ENCODE measurements at places on chromosomes 11 and 22.

- DNase-seq = no peak
Measured at GRCh38 chr11:6526411-6527135, 29.5 kb downstream of the DNHD1 start.

DNA sequence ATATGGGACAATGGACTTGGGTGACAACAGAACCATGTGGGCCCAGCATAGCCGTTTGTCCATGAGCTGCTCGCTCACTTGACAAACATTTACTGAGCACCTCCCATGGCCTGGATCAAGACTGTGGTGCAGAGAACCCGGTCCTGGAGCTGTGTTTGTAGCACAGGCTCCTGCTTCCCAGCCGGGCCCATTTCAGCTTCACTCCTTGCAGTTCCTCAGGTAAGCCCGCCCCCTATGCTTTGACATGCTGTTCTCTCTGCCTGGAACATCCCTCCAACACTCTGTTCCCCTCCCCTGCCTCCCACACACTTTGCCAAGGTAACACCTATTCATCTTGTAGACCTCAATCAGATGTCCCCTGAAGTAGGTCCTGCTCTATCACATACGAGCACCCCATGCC lies 19.3 kb upstream of the IGSF22 start:
- no peak for DNase-seq

DNA sequence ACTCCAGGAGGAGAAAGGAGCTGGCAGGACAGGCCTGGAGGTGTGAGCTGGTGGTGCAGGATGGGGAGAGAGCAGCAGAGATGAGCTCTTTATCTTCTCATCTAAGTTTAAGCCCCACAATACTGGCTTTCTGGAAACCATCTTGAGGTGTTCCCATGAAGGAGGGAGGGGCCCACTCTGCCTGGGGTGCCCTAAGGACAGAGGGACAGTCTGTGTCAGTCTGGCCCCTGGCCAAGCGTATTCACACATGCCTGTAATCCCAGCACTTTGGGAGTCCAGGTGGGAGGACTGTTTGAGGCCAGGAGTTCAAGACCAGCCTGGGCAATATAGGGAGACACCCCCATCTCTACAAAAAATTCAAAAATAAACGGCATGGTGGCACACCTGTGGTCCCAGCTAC lies 8.9 kb downstream of the SERHL2 start:
- no peak for DNase-seq

DNA sequence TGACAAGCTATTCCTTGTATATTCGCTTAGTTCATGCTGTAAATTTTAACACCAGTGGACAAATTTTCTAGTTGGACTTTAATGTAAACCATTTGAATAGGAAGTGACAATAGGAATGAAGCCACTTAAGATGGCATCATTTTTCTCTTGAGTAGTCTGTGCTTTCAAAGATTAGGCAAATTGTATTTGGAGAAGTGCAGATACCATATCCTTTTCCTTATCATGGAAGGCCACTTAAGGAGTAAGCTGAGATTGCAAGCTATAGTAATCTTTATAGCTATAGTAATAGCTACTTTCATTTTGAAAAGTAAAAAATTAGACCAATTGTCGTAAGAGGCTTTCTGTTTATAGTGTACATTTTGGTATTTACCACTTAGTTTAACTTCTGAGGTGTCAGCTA lies 12.8 kb downstream of the CAPRIN1 start:
- no peak for DNase-seq

GRCh38 chr11:37409124-37409523 lies 811.1 kb upstream of the RAG2 start:
- DNase-seq = no peak

DNA sequence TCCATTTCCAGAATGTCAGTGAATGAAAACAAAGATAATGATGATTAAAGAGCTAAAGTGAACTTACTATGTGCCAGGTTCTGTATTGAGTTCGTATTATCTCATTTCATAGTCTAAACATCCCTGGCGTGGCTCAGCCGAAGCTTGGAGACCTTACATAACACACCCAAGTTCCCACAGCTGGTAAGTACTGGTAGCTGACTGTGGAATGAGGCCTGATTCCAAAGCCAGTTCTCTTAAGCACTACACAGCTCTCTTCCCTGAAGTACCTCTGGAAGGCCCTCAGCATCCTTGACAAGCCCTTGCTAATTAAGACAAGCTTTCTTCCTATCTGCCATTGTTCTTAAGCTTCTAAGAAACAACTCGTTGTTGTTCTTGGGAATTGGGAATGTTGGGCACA lies 28.6 kb upstream of the NCAM1 start:
- DNase-seq = no peak

- DNase-seq = no peak
Measured at GRCh38 chr11:61654397-61654829, 25.8 kb upstream of the DAGLA start.

DNA sequence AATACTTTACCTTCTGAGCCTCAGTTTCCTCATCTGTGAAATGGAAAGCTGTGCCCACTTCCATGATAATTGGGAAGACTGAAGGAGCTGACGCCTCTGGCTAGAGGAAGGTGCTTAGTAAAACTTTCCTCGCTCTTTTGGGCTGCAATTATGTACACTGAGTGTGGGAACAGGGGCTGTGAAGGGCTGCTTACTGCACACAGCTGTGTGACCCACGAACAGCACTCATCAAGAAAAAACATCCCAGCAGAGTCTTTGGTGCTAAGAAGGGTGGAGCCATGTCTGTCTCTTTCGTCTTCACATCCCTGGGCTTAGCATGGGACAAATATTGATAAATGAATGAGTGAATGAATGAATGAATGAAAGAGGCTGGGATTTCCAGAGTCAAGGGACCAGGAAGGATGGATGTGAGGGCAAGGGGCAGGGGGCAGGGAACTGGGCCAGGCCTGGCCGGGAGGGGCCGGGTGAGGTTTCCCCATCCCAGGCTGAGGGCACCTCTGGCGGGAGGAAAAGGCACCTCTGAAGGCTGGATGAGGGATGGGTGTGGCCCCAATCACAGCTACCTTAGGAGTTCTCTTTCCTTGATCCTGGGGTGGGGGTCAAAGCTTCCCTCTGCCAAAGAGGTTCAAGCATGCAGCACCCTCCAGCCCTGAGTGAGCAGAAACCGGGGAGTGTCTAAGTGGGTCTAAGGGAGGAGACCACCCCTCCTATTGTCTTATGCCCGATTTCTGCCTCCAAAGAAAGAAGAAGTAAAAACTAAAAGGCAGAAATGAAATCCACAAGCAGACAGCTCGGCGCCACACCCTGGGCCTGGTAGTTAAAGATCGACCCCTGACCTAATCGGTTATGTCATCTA lies 9.2 kb upstream of the CD5 start:
- DNase-seq = no peak

GRCh38 chr11:65355013-65355775 lies 643 bp downstream of the TIGD3 start:
- DNase-seq = peak; percentile 86

GRCh38 chr11:123228496-123229163 lies 33.6 kb upstream of the CLMP start:
- DNase-seq = no peak

- DNase-seq = no peak
Measured at GRCh38 chr11:85316967-85317366, 310.2 kb downstream of the DLG2 start.

GRCh38 chr22:23223569-23224317 lies 43.4 kb downstream of the BCR start:
- DNase-seq = no peak

DNA sequence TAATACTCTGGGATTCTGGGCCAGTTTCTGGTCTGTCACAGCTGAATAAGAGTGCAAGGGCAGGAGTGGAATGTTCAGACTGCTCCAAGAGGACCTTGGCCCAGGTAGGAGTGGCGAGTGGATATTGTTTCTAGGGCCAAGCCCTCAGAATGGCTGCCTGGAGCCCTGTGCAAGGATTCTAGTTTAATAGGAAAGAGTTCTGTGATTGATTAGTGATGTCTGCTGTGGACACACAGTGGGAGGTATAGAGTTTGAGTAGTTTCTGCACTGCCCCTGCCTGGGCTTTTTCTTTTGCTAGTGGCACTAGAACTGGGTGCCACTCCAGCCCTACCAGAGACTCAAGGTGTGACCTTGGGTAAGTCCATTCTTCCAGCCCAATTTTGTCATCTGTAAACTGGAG lies 9.7 kb upstream of the MPPED1 start:
- DNase-seq = no peak

DNA sequence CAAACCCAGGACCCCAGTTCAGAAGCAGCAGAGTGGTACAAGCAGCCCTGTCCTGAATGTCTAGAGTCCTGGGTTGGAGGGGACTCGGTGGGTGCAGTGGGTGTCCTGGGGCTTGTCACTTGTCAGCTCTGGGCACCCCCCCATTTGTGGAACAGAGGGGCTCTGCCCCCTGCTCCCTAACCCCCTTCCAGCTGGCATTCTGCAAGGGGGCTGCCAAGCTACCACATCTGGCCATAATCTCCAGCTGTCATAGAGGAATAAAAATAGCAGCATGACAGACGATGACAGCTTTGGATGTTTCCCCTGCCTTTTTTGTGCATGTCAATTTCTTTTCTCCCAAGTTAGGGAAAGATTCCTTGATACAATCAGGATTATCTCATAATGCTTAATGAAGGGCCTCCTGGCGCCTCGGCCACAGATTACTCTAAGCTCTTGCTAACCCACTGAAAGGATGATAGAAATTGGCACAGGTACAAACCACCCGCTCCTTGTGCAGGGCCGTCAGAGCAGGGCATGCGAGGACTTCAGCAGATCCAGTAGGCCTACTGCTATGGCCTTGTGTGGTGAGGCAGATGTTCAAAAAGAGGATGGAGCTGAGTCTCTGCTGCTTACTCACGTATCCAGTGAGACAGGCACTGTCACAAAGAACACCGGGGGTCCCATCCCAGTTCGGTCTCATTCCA lies 83.0 kb downstream of the ISX start:
- DNase-seq = no peak

GRCh38 chr11:105449100-105449734 lies 160.7 kb upstream of the GRIA4 start:
- no peak for DNase-seq

DNA sequence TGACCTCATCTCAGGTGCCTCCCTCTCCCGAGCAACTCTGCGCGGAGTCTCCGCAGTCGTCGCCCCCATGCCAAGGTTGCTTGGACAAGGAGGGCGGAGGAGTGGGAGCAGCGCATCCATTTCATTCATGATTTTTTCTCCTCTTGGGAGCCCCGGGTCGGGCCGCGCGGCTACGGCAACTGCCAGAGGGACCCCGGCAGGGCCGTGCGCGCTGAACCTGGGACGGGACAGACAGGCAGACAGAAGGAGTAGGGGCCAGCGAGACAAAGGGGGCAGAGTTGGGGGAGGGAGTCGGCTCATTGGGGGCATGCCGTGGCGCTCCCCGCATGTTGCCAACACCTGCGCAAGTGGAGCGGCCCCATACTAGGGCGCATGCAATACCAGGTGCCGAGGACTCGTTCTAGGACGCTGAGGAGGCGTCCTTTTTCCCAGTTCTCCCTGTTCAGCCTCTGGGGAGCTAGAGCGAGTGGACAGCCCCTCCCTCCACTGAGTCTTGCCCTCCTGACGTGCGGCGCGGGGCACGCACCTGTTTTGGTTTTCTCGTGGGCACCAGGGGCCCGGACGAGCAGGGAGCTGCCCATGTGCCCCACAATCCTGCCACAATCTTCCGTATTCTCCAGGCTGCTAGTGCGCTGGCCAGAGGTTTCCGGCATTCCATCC lies 501 bp upstream of the PTPN5 start:
- no peak for DNase-seq

DNA sequence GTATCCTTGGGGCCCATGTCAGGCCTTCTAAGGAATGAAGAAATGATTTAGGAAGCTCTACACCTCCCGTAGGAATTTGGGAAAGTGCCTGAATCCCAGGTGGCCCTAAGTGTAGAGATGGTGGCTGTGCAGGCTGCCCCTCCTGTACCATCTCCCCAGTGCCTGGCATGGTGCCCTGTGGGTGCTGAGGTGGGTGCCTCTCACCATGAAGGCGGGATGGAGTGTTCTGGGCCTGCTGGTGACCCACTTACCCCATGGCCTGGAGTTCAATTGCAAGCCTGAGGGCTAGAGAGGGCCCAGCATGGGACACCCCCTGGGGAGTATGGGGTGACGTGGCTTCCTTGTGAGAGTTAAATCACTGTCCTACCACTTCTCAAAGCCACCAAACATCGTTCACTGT lies 19.8 kb downstream of the SAMM50 start:
- DNase-seq = no peak

DNA sequence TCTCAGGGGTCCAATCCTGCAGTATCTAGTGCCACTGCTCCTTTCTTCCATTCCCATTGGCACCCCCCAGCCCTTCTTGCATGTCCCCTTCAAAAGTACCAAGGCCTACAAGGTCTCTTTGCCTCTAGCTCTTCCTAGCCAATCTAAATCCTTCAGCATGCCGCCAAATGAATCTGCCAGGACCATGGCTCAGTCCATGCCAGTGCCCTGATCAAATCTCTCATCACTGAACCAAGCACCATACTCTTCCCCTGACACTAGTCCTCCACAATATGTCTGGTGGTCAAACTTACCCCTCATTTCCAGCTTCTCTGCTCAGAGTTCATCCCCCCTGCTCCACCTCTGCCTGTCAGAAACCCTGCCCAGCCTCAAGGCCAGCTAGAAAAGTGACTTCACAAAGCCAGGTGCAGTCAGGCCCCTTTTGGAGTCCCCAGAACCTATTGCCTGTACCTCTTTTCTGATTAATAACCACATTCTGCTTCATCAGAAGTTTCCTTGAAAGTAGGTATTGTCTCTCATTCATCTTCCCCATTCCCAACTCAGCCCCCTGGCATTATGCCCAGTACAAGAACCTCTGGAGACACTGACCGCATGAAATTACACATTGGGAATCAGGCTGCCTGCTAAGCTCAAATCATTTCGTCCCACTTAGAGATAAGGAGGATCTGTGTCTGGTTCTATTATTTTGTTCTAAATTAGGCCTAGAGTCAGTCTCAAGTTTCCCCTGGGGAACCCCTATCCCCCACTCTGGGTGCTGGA lies 11.4 kb downstream of the FEN1 start:
- DNase-seq = no peak

DNA sequence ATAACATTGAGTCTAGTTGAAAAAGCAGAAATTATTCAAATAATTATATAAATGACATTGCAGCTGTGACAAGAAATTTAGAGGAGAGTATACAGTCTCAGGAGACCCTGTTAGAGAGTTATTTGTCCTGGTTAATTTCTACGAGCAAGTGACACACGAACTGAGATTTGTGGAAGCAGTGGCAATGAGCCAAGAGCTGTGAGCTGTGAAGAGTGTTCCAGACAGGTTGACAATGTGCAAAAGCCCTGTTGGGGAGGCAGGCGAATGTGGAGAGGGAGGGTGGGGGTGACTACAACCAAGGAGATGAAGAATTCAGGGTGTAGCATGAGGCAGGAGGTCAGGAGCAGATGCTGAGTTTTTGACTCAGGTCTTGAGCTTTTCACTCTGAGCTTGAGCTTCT lies 620.2 kb upstream of the TENM4 start:
- DNase-seq = no peak

DNA sequence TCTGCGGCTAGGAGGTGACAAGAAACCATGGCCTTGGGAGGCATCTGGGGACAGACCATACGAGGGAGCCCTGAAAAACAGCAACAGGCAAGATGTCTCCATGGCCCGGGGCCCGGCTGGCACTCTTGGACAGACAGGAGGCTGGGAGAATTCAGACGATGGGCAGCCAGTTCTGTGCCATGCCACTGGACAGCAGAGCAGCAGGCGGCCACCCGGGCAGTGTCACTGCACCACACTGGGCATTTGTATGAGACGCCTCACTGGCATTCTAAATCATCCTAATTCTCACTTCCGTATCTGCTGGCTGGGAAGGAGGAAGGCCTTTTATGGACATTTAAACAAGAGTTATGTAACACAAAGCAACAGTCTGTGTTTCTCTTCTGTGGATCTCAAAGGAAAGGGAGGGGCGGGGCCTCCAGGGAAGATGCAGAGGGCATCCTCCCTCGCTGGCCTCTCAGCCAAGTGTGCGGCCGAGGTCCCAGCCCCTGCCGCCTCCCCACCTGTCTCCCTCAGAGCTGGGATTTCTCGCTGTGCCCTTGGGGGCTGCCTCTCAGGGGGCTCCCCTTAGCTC lies 350.3 kb downstream of the SHANK2 start:
- no peak for DNase-seq

Measured in NCI-H1105 (cell line).